NK-92 treated with Interleukin-12 subunit alpha and Interleukin-12 subunit beta, amount 100 ng/mL, for 24 hours (cell line): ENCODE measurements at places on chromosomes 11 and 22.

DNA sequence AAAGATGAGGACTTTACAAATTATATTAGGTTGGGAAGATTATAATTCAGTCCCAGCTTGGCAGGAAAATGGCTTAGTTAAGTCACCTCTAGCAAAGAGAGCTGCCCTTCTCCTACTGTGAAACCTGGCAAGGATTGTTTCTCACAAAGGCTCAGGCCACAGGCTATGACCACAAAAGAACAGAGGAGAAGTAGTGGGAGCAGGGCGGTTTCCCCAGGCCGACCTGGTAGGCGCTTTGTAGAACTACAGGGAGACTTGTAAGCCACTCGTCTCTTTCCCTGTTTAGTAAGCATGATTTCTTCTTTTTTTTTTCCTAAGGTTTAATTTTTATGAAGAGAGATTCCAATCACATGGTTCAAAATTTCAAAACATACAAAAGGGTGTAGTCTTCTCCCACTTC is 4.6 kb downstream of the SNAP29 start:
- DNase-seq: no peak

DNA sequence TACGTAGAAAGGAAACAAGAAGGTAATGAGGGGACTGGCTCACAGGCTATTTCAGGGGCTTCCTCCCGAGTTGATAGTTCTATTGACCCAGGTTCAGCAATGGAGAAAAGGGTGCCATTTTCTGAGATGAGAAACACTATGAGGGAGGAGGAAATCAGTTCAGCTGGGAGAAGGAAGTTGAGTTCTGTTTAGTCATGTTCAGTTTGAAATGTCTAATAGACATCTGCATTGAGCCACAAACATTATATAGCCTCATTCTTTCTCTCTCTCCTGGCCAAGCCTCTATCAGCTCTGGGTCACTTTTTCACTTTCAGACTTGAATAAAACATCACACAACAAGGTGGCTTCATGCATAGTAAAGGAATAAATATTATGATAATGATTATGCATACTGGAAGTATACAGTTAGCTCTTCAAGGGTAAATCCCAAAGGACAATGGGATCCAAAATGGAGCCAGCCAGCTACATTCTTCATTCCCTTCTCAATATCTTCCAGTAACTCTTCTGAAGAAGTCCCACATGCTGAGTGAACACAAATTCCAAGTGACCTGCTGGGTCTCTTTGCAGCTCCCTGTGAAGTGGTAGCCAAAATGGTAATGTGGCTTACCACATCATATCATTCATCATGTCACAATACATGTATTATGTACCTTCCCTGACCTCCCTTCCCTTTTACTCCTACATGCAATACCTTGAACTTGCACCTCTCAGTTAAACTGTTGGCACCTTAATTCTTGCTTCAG is 80.9 kb upstream of the CD44 start:
- no peak for DNase-seq

DNA sequence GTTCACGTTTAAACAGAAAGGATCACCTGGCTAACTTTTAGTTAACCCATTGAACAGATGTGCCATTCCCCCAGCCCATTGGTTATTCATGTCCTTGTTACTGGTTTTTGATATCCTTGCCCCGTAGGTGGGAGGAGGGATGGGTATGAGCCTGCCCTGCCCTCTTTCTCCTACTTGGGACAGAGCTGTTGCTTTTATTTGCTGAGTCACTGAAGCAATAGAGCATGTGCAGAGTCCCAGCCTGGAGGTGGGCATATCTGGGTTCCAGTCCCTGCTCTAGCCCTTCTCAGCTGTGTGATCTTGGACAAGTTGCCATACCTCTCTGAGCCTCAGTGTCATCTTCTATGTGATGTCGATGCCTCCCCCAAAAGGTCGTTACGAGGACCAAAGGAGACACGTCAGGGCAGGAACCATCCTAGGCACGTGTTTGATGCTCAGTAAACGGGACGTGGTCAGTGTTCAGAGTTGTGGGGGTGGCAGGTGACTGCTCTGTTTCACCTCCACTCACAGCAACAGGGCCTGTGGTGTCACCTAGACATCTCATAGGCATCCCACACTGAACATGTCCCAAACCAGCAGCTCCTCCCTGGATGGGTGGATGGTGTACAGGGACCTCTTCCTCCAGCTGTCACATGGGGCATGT is 61.0 kb downstream of the BMAL1 start:
- DNase-seq: no peak

- peak; percentile 4 for DNase-seq
These were observed 27.9 kb upstream of the ABCC8 start for GRCh38 chr11:17504330-17505107.
